COR-L47 (cell line): ENCODE measurements at places on chromosomes 16 and 17.

GRCh38 chr17:38464251-38464722 is 36.0 kb downstream of the ARHGAP23 start:
- no peak for DNase-seq

DNA sequence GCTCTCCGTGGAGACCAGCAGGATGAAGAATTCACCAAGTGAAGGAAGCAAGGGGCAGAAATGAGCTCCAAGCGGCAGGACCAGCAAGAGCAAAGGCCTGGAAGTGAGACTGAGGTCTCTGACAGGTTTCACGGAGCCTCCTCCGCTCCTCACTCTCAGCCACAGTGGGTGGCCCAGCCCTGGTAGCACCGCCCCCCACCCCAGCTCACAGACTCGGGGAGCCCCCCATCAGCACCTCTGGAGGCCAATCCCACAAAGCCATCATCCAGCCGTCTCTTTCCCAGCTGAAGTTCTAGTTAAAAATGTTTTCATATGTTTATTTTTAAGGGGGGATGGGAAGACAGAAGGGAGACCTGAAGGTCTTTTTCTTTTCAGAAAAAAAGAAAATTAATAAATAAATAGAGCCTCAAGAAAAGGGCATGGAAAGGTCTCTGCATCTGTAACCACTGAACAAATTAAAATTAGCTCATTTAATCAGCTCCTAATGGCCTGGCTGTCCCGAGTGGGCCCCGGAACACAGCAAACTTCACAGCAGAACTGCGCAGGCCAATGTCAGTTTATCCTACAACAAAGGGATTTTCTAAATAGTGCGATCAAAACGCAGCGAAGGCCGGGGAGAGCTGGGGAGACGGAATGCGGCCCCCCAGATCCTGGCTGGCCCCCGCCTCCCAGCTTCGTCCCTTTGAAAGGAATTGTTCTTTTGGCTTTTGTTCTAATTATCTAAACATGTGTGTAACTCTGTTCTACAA is 190.3 kb downstream of the ZNF423 start:
- DNase-seq, result no peak

DNA sequence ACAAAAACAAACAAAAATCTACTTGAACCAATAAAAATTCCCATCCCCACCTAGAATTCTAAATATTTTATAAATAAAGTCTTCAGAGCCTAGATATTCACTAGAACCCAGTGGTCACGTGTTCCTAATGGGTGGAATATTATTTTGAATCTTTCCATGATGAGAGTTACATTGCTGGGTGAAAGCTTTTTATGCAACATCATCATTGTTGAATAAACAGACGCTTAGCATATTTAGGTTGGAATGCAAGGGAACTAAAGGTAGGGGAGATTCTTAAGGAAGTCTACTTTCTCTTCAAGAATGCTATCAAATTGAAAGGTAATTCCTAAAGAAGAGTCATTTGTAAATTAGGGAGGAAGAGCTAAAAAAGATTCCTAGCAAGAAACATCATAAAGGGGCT is 723.1 kb downstream of the WWOX start:
- DNase-seq, result no peak

- peak; percentile 97 for DNase-seq
These were observed 5.6 kb downstream of the PLEKHG4 start for GRCh38 chr16:67284699-67285646.

DNA sequence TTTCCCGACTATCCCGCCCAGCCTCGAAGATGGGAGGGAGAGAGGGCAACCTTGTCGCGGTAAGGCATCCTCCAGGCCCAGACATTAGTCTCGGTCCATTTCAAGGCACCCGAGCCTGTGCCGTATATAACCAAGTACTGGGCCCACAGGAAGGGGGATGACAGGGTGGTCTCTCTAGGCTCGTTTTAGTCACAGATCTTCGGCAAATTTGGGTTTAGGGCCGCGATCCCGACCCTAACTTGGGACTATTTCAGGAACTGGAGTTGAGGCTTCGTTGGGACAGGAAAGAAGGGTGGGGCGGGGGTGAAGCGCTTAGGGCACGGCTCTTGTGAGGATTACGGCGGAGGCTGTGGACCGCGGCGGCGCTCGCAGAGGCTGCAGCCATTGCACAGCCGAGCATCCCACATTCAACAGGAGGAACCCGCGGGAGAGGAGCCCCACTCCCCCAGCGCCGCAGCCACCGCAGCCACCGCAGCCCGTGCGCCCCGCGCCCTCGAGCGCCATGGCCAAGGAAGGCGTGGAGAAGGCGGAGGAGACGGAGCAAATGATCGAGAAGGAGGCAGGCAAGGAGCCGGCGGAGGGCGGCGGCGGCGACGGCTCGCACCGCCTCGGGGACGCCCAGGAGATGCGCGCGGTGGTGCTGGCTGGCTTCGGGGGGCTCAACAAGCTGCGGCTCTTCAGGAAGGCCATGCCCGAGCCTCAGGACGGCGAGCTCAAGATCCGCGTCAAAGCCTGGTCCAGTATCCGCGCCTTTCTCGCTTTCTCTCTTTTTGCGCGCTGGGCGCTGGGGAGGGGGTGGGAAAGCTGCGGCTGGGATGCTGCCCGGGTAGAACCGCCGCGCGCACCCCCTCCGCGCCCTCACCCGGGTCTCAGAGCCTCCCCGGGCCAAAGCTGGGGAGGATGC is at the start of gene VAT1L:
Gene VAT1L (plus strand): TSS at position 384 of the 904 bp plus-strand sequence. CDS start 119 bp downstream, at position 503.
- peak; percentile 21 for DNase-seq

DNA sequence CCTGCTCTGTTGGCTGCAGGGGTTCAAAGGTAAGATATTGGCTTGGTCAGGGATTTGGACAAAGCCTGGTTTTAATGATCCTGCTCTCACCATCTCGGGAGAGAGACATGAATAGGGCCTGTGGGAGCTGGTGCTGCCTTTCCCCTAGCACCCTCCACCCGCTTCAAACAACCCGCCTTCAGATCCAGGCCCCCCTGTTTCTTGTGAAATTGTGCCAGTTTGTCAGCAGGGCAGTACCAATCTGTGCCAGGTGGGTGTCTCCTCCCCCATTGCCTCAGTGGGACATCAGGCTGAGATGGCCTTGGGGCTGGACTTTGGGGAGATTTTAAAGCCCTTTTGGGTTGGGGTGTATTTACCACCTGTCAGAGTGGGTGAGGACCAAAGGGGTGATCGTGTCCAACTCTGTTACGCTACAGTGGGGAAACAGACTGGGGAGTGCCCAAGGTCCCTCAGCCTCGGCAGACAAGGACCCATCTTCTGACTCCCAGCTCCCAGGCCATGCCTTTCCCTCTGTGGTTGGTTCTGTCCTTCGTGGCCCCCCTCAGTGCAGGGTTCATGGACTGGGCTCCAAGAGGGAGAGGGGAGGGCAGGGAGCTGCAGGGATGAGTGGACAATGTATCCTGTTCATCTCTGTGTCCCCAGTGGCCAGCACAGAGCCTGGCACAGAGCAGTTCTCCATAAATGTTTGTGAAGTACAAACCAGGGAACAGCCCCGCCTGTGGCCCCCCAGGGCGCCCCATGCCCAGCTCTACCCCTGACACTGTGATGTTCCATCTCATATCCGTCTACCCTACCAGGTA is 3.3 kb downstream of the ARHGAP23 start:
- DNase-seq, result no peak

DNA sequence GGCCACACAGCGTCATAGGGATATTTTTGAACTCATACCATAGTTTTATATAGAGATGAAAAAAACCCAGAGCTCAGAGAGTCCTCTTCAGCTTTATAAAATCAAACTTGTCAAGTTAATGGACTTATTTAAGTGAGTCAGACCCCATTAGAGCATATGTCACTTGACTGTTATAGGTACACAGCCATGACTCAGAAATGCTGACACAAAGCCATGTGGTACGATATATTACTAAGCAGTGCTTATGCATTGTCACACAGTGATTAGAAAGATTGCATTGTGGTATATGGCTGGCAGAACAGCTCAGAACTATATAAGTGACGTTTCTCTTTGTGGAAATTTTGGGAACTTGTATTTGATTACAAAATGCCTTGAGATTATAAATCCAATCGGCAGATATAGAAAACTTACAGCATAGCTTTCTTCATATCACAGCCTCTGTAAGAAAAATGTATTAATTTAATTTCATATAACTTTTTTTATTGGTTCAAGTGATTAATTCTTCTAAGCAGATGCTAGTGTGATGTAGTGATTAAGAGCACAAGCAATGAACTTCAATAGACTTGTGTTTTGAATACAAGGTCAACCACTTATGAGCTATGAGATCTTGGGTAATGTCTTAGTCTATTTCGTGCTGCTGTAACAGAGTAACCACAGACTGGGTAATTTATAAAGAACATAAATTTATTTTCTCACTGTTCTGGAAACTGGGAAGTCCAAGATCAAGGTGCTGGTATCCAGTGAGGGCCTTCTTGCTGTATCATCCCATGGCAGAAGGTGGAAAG is 25.8 kb upstream of the GINS3 start:
- DNase-seq, result no peak

DNA sequence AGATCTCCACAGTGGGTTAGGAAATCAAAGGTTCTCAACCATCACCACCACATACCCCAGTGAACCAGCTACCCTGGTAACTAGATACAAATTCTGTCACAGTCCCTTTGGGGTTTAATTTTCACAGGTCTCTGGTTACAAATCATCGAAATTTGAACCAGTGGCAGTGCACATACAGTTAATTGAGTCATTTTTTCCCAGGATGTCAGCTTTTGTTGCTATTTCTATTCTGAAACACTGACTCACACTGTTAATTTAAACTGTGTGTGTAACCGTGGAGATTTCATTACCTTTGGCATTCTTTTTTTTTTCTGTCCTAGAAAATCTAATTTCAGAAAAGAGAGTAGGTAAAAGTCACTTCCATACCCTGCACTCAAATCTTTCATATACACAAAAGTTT is 511.5 kb downstream of the TOX3 start:
- no peak for DNase-seq

GRCh38 chr17:80953471-80954315 is 37.9 kb upstream of the CHMP6 start:
- DNase-seq, result no peak
